ENCODE measurements at places on chromosomes 1 and 21. TPM values are rescaled to one million over a fixed set of nuclear protein-coding genes. Genes with fewer than 3 reads are reported as not detected.

- no peaks in the 10 kb centered on the region for H3K36me3 ChIP-seq
- no peaks in the 10 kb centered on the region for H3K27me3 ChIP-seq
- no peak overlapping the region for H3K27ac ChIP-seq
These were observed 362.3 kb upstream of the VAMP3 start for GRCh38 chr1:7408771-7409150.

- no peaks in the 10 kb centered on the region for H3K27me3 ChIP-seq
- H3K27ac ChIP-seq = no peak overlapping the region
- no peaks in the 10 kb centered on the region for H3K36me3 ChIP-seq
- DNase-seq = no peak
- H3K4me1 ChIP-seq = no peaks in the 10 kb centered on the region
- no peak overlapping the region for H3K4me3 ChIP-seq
These were observed 13.3 kb downstream of the TESK2 start for GRCh38 chr1:45477646-45478045.

- H3K4me1 ChIP-seq = peaks cover 24% of the 10 kb centered on the region
- H3K27me3 ChIP-seq = no peaks in the 10 kb centered on the region
- no peak for DNase-seq
- peaks cover 19% of the 10 kb centered on the region for H3K36me3 ChIP-seq
These were observed 7.6 kb downstream of the TXNIP start for GRCh38 chr1:145988773-145989172.

GRCh38 chr1:232764458-232765251, 40.6 kb upstream of the MAP10 start:
- peaks cover 2% of the 10 kb centered on the region for H3K27me3 ChIP-seq
- H3K36me3 ChIP-seq = no peaks in the 10 kb centered on the region
- no peak for DNase-seq
- H3K27ac ChIP-seq = no peak overlapping the region

- H3K27me3 ChIP-seq = no peaks in the 10 kb centered on the region
- H3K4me1 ChIP-seq = no peaks in the 10 kb centered on the region
- no peak for DNase-seq
These were observed 13.9 kb downstream of the ADAM30 start for GRCh38 chr1:119882132-119883049.

ERICH3 gene
- not detected for total RNA-seq

DNA sequence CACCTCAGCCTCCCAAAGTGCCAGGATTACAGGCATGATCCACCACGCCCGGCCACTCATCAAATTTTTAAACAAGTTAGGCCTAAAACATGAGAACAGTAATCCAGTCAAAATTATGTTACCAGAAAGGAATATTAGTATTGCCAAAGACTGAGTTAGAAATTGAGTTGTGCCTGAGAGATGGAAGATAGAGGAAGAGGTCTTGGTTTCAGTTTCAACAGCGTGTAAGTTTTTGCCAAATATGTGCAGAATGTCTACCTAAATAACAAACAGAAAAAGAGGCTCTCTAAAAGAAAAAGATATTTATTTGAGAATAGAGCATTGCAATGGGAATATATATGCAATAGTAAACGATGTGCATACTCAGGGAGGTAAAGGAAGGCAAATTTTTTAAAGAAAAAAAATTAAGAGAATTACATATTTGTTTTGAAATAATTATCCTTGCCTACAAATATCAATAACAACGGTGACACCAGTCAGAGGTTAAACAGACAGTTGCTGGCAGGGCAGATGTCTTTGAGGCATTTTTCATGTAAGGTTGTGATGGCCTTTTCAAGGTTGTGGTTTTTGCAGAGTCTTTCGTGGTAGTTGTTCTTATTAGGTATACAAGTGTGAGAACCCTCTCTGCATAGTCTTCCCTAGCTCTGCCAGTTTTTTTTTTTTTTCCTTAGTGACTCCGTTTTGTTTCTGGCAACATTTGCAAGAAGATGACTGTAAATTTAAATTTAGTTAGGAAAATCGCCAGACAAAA, 2.2 kb upstream of the CD1B start:
- no peaks in the 10 kb centered on the region for H3K36me3 ChIP-seq
- H3K4me1 ChIP-seq = no peaks in the 10 kb centered on the region
- H3K27me3 ChIP-seq = no peaks in the 10 kb centered on the region
- no peak overlapping the region for H3K4me3 ChIP-seq
- no peak overlapping the region for H3K27ac ChIP-seq

DNA sequence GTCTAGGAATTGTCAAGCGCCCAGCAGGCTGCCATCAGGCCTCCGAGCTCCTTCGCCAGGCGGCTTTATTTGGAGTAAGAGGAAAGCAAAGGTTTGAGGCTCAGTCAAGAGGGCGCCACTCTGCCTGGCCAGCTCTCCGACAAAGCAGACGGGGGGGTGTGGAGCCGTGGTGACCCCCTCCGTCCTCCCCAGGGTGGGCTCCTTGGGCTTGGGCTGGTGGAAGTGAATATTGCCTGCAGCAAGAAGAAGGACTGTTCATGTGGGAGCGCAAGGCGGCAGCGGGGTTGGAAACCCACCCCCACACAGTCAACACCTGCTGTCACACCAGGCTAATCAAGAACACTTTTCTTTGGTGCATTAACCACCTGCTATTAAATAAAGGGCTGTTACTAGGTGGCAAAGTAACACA, 14.6 kb downstream of the EPHX1 start:
- H3K4me3 ChIP-seq = no peak overlapping the region
- no peak overlapping the region for H3K27ac ChIP-seq
- no peak for DNase-seq
- H3K27me3 ChIP-seq = no peaks in the 10 kb centered on the region
- H3K36me3 ChIP-seq = no peaks in the 10 kb centered on the region
- H3K4me1 ChIP-seq = no peaks in the 10 kb centered on the region

PLPP3 gene
- total RNA-seq = not detected

- H3K4me3 ChIP-seq = no peak overlapping the region
- peaks cover 37% of the 10 kb centered on the region for H3K36me3 ChIP-seq
- no peak overlapping the region for H3K27ac ChIP-seq
- no peaks in the 10 kb centered on the region for H3K4me1 ChIP-seq
- no peaks in the 10 kb centered on the region for H3K27me3 ChIP-seq
These were observed 26.7 kb upstream of the MTMR11 start for GRCh38 chr1:149963358-149963757.

DNA sequence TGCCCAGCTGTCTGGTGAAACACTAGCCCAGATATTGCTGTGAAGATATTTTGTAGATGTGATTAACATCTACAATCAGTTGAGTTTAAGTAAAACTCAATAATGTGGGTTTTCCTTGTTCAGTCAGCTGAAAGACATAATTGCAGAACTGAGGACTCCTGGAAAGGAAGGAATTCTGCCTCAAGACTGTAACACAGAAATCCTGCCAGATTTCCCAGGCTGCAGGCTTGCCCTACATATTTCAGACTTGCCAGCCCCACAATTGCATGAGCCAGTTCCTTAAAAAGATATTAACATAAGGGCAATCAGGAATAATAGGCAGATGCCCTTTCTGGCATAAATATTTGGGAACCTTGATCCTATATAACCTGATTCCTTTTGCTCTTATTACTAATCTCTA, 14.2 kb upstream of the NIBAN1 start:
- H3K36me3 ChIP-seq = no peaks in the 10 kb centered on the region
- H3K4me3 ChIP-seq = no peak overlapping the region
- DNase-seq = no peak
- H3K27ac ChIP-seq = no peak overlapping the region

DNA sequence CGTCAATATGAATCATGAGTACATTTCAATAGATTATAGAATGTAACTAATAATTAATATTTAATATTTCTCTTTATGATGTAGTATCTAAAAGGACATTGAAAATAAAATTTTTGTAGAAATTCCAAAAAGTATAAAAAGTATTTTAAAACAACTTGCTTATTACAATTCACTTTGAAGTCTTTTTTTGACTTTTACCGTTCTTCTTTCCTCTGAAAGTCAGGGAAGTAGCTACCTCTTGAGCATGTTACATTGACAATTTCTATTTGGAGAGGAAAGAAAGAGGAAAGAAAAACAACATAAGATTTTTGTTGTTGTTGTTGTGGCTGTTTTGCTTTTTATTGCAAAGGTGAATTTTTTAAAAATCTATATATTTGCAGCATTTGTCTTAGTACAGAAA, 1.3 kb downstream of the PTPRC start:
- no peak for DNase-seq
- no peak overlapping the region for H3K4me3 ChIP-seq

OPRD1 gene
- 60.2 TPM for total RNA-seq

All from SJCRH30 (cell line).